ENCODE measurements at places on chromosomes 1 and 21.

GRCh38 chr1:226148121-226148648 lies 38.4 kb downstream of the ACBD3 start:
- no peak for DNase-seq

- DNase-seq: peak; percentile 17
These were observed 3.2 kb downstream of the MYBPH start for GRCh38 chr1:203172184-203173010.

DNA sequence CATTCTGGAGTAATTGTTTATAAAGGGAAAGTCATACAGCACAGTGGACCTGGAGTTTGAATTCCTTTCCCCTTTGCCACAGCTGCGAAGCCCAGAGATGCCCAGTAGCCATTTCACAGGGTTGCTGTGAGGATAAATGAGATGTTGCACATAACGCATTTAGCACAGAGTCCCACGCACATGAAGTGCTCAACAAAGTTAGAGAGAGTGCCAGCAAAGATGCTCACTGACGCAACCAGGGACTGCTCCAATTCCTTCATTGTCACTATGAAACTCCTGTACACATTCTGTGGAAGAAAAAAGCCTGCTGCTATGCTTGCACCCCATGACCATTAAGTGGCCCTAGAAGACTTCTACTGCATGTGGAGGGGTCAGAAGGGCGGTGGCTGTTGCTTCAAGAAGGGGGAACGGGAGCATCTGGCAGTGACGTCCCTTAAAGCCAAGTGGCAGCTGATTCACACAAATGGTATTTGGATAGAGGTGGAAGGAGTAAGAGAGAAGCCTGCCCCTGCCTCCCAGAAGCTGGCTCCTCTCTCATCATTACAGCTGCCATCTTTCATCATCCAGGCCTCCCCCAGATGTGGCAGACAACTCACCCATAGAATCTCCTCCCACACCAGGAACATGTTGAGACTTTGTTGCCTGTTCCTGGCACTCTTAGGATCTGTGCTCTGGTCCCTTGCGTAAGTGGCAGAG lies 26.5 kb upstream of the VAV3 start:
- DNase-seq: no peak

DNA sequence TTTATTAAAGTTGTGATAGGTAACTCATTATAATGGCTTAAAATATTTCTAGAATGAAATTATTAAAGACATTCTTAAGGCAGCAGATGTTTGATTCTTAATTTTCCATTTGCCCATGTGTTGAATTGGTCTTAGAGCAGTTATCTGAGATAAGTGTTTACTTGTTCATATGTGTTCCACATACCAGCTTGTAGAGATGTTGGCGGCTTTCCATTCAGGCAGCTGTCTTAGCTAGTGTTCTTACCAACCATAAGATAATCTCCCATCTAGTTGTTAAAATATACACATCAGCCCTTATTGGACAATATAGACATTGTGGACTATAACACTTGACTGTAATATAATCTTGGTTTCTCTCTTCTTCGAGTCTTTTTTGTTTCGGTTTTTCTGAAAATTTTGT lies 1372.9 kb upstream of the ADGRL2 start:
- no peak for DNase-seq

DNA sequence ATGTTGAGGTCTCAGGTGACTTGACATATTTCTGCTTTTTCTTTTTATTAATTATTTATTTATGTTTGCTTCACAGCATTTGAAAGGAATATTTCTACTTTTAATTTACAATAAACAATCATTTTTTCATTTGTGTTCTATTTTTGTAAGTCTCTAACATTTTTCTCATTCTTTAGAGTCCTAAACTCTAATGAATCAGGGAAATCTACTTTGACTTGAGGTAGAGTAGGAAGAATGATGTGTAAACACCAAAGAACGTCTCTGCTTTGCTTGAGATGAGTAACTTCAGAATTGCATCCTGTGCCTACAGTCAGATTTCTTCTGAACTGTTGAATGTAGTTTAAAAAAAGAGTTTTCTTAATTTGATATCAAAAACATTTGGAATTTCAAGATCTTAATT lies 65.2 kb downstream of the CNST start:
- no peak for DNase-seq

DNA sequence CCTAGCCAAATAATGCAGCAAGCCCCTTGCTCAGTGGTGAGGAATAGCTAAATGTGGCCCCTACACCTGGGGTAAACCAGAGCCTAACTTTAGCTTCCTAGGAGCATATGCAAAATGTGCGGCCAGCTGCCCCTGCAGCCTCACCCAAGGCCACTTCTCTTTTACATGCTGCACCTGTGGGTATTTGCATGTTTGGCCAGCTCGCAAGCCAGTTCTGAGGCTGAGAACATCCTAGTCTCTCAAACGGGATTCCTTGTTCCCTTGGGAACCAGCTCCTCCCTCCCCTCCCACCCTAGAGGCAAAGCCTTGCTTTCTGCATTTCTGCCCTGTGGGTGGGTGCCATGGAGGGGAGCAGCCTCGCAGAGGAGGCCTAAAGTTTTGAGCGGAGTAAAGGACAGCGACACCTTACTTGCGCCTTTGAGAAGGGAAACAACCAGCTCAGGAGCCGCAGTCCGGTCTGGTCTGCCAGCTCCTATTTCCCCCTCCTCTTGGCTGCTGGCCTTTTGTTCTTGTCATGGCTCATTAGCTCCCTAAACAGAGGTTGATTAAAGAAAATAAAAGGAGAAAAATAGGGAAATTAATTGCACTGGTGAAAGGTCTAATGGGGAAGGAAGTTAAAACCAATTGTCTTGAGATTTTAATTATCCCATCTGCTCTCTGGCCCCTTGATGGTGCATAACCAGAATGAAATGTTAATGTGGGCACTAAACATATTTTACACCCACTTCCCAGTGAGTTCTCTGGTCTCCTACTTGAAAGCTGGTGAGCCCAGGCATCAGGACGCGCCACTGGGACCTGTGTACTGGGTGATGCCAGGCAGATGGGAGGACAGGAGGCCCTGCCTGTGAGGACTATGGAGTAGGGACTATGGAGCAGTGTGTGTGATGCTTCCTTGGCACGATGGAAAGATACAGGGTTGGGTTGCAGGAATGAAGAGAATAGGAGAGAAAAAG lies 68.7 kb downstream of the TEX35 start:
- DNase-seq: no peak

- DNase-seq: no peak
These were observed 110.0 kb downstream of the APP start for GRCh38 chr21:26060335-26061115.

DNA sequence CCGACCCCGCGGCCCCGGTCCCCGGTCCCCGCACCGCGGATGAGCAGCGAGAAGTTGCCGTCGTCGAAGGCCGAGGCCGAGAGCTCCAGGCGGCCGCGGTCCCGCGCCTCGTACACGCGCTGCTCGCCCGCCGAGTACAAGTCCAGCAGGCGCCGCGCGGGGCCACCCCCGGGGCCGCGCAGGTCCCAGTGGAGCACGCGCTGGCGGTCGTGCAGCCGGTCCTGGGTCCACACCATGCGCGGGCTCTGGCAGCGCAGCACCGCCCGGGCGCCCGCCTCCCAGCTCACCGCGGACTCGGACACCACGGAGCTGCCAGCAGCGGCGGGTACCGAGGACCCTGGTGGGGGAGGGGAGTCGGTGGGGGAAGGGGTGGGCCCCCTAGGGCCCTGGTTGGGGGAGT lies 2.9 kb downstream of the MXRA8 start:
- no peak for DNase-seq

- peak; percentile 23 for DNase-seq
These were observed 1.2 kb upstream of the LHX4 start for GRCh38 chr1:180228648-180229482.

DNA sequence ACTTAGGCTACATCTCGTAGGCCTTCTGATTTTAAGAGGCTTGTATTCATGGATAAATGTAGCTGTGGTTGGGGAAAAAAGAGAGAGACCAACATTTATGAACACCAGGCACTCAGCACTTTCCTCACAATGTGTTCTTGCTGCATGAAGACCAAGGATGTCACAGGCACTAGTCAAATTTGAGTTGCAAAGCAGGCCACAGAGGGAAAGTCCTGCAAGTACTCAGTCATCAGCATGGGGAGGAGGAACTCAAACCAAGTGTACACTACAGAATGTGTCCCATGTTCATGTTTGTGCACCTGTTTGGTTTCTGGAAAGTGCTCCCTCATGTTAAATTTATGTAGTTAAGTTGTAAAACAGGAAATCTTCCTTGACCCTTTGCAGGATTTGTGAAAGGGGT lies 8.7 kb upstream of the MAP3K7CL start:
- no peak for DNase-seq

GRCh38 chr1:183110326-183110880 lies 75.7 kb upstream of the LAMC2 start:
- DNase-seq: no peak

GRCh38 chr1:25080294-25081209 lies 150.5 kb upstream of the RUNX3 start:
- DNase-seq: no peak

DNA sequence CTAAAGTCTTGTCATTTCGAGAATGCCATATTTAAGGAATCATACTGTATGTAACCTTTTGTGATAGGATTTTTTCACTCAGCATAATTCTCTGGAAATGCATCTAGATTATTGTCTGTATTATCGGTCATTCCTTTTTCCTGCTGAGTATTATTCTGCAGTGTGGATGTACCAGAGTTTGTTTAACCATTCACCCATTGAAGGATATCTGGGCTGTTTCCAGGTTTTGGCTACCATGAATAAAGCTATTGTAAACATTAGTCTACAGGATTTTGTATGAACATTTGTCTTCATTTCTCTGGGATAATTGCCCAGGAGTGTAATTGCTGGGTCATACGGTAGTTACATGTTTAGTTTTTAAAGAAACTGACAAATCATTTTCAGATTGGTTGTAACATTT lies 61.8 kb downstream of the ATP1A1 start:
- no peak for DNase-seq

- no peak for DNase-seq
These were observed 82.0 kb downstream of the KCNK1 start for GRCh38 chr1:233695901-233696300.

- no peak for DNase-seq
These were observed 26.9 kb upstream of the LRRC3 start for GRCh38 chr21:44428281-44428960.

GRCh38 chr1:26471498-26472319 lies 531 bp upstream of the HMGN2 start:
- peak; percentile 86 for DNase-seq

- no peak for DNase-seq
These were observed 190.1 kb downstream of the HIVEP3 start for GRCh38 chr1:41728403-41729202.

DNA sequence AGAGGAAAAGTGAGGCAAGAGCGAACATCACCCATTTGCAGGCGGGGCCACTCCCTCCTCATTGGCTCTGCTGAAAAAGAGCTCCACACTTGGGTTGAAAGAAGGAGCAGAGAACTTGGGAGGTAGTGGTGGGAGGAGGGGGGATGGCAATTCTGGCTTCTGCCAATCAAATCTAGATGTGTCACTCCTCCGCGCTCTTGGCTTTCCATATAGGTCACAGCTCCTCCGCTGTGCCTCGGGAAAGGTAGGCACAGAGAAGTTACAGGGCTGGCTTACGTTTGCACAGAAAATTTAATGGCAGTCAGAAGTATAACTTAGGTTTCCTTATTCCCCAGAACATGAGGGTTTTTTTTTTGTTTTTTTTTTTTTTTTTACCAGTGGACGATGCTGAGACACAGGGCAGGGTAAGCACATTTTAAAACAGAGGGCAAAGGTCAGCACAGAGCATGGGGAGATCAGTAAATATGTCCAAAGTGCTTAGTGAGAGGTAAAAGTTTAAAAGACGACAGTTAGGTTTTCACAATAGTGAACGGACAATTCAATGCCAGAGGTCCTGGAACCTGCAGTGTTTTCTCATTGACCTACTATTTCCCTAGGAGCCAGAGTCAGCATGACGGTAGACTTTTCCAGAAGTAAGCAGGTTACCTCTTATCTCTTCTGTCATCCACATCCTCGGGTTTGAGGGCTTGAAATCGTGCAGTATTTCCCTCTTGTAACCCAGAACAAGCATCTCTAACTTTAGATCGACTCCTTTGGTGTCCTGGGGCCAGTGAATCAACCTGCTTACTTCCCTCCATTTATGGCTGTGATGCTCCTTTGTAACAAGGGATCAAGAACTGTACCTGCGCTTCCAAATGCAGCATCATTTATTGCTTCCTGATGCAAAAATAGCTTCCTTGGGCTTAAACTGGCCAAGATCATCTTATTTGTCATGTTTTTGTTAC lies 258.9 kb upstream of the PROX1 start:
- DNase-seq: no peak

DNA sequence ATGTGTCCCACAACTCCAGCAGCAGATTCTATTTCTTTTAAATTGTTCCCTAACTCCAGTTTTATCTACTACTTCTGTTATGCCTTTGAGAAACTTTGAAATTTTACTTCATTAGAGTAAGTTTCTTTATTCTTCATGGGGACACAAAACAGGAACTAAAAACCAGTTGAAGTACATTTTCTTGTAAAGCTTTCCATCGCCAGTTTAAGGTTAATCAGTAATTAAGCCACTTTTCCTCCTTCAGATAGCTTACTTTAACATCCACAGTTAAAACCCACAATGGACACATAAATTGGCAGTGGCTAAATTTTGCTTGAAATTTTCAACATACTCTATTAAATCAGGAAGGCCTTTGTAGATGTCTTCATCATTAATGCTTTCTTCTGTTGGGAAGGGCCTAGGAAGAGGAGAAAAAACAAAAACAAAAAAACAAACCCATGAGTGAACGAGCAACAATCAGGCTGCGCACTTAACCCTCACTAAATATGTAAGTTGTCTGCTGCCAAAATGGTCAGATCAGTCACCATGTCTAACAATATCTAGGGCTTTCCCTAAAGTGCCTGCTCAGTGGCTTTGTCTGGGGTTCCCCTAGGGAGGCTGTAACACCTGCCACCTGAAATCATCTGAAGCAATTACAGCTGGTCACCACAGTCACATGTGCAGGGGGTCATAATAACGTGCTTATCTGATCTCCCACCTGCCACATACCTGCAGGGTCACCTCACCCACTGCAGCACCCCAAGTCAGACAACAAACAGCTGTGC lies 187.9 kb downstream of the VAV3 start:
- peak; percentile 64 for DNase-seq

DNA sequence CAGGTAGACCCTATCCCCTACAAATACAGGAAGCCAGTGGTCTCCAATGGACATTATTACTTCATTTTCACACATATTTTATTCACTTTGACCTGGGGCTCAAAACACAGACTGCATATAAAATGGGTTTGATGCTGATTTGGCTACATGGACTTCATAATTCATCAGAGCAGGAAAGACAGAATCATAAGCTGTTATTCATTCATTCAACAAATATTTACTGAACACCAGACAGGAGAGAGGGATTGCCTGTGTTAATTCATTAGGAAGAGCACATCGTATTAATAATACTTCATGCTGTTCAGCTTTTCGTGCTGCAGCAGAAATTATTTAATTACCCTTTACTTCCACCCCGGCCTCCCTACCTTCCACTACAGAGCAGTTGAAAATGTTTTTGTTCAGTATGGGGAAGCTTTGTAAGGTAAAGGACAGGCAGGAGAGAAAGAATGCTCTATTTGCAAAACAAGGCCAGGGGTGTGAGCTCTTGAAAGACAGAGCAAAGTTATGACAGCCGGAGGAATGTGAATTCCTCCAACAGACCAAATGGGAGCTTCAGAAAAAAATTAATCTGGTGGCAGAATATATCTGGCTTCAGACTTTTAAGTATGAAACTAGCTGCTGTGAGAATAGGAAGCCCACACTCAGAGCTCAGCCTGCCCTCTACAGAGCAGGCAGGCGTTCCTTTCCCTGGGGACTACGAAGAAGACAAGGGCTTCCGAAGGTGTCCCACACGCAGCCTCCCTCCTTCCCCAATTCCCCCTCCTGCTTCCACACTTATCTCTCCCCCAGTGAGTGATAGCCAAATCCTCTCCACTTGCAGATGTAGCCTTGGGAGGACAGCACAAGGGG lies 58.0 kb downstream of the MDM4 start:
- DNase-seq: no peak
